ENCODE measurements at places on chromosomes 2 and 18.
A peak's percentile ranks its signal among the peaks of the same experiment; 100 is the strongest.

DNA sequence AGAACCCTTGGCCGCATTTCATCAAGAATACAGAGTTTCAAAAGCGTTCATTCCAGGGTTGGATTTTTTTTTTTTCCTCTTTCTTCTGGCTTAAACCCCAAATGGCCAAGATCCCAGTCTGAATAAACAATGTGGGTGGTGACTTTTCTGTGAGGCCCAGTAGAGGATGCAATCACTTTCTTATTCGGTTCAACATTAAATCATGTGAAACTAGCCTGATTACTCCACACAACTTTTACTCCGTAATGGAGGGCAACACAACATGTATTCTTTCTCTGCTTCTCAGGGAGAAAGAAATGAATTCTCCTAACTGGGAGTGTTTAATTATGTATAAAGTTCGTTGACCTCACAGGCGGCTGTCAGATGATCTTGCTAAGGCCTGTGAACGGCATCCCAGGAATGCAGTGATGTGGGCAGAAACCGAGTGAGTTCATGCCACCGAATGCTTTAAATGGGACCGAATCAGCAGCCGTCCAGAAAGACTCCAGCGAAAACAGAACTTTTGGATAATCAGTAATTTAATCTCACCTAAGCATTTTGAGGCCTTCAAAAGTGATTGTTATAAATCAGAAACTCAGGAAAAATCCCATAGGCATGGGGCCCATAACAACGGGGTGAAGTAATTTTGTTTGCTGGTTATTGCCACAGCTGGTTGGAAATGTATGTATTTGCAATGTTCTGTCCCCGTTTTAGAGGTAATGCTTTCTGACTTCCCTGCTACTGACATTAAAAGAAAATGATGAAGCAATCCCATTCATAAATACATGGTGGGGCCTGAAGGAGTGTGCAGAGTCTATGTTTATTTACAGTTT is 81.5 kb downstream of the BCL2 start:
- DNase-seq, result peak; percentile 31

- DNase-seq, result no peak
Measured at GRCh38 chr18:69031571-69031970, 233.7 kb downstream of the CCDC102B start.

GRCh38 chr2:99489761-99490622 is at the start of gene REV1:
TSS of gene REV1 (minus strand) at chr2:99490017. CDS start at chr2:99464975, 25,042 bp downstream.
- DNase-seq, result peak; percentile 83

GRCh38 chr2:171185941-171186340 is 25.2 kb upstream of the TLK1 start:
- DNase-seq, result no peak

GRCh38 chr2:204357286-204357685 is 188.0 kb upstream of the PARD3B start:
- DNase-seq, result no peak

DNA sequence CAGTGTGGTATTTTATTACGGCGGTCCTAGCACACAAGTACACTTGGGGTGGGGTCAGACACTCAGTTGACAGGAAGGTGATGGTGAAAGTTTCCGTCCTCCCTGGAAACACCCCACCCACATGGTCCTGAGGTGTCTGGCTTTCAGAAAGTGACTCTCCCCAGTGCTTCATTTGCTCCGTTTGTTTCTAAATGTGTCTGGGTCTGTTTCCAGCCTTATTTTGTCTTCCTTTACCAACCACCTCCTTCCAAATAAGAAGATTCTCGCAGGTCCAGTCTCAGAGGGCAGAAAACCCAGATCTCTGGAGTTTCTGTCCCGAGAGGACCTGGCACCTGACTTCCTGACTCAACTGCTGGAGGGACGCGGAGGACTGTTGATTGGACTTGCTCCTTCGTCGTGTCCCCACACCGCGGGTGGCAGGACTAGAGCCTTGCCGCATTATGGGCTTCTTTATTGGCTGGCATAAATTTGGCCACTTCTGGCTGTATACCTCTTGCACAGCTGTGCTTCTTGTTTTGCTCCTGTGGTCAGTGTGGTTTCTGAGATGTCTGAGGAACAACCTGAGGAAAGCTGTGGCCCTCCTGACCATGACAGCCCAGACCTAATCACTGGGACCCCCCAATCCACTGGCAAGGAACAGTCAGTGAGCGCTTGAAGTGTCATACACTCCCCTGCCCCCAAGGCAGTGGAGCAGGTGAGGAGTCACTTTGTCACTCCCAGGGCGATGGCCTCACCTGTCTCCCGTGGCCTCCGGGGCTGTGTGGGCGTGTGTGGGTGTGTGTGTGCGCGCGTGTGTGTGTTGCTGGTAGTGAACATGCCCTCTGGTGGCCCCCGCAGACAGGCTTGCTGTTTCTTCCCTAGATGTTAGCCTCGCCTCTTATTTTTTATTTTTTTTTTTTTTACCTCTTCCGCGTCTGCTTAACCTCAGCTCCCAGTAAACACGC is 45.6 kb downstream of the MEX3C start:
- no peak for DNase-seq

- DNase-seq, result no peak
Measured at GRCh38 chr18:8616028-8616401, 6.8 kb downstream of the RAB12 start.

DNA sequence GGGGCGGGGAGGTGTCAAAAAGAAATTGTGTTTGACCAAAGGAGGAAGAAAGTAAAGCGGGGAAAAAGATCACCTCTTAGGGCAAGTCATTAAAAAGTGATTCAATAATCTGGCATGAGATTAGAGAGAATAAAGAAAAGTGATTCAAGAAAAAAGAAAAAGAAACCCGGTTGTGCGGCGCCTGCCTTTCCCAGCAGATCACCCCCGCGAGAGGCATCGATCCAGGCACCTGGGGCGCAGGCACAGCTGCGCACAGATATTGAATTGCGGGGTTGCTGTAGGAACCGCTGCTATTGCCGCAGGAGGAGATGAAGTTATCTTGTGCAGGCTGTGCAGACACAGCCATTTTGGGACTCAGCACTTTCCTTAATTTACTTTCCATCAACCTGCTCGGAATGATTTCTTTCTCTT is 71.2 kb downstream of the PLB1 start:
- no peak for DNase-seq

DNA sequence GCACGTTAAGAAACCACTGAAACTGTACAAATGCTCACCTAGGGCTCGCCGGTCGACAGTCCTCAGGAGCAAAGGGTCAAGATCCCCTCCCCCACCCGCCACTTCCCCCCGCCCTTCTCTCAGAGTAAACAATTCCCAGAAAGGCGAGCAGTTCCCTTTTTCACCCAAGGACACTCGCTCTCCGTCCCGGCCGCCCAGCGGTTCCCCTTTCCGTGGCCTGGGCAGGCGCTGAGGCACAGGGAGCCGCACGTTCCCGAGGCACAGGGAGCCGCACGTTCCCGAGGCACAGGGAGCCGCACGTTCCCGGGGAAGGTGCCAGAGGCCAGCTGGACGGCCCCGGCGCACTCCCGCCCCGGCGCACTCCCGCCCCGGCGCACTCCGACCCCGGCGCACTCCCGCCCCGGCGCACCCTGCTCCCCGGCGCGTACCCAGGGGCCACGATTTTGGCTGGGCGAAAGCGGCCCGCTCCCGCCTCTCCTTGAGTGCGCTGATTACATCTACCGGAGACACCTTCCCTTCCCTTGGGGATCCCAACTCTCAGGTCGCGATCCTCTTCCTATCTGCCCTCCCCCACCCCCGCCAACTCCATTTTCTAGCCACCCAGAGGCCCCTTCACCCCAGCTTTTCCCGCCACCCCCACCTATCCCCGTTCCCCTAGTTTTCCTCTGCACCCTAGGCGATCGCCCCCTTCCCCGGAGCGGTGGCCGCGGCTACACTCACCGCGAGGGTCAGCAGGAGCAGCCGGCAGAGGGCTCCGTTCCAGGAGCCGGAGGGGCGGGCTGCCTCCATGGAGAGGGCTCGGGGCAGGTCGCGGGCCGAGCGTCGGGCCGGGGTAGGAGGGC is 817 bp downstream of the DSC2 start:
- DNase-seq, result no peak

- DNase-seq, result no peak
Measured at GRCh38 chr2:18487106-18487913, 73.1 kb downstream of the RDH14 start.

GRCh38 chr2:99959261-99960014 is 183.0 kb downstream of the AFF3 start:
- DNase-seq, result no peak

DNA sequence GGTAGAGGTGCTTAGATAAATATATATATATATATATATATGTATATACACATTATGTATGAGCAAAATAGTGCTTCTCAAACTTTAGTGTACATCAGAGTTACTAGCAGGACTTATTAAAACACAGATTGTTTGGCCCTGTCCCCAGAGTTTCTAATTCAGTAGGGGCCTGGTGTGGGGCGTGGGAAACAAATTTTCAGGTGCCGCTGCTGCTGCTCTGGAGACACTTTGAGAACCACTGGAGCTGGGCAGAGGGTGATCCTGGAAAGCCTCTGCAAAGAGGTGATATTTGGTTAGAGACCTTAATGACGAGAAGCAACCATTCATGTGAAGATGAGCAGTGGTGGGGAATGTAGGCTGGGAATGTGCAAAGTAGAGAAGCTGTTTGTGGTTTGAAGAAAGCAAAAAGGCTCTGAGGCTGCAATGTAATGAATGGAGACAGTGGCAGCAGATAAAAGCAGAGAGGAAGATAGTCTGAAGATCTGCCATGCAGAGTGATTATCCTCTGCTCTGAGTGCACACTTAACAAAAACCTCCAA is 142.9 kb downstream of the PLCL1 start:
- no peak for DNase-seq

DNA sequence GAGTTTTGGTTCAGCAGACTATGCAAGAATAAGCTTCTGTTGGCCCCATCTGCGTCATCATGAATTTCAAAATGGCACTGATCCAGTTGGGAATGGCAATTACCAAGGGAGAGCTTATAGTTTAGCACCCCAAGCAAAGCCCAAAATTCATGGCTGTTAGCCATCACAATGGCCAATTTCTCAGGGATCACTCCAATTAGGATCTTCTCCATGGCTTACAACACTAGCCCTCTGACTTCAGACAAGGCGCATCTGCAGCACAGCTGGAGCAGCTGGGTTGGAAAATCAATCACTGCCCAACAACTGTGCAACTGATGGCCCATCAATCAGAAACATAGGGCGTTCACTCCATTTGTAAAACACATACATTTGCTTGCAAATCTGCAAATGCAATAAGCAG is 273.6 kb downstream of the SRBD1 start:
- no peak for DNase-seq

DNA sequence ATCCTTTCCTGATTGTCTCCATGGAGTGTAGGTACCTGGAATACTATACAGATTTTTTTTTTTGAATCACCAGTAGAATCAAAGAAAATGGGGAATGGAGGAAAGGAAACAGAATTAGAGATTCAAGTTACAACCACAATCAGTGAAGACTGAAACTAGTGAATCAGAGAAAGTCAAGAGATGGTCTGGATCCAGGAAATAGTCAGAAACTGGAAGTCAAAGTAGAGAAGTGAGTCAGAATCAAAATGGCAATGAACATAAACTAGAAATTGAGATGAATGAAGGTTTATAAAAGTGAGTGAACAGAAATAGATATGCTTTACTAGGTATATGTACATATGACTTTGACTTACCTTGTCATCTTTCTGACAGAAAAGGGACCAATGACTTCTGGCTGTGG is 579.0 kb downstream of the PLCL1 start:
- DNase-seq, result no peak

DNA sequence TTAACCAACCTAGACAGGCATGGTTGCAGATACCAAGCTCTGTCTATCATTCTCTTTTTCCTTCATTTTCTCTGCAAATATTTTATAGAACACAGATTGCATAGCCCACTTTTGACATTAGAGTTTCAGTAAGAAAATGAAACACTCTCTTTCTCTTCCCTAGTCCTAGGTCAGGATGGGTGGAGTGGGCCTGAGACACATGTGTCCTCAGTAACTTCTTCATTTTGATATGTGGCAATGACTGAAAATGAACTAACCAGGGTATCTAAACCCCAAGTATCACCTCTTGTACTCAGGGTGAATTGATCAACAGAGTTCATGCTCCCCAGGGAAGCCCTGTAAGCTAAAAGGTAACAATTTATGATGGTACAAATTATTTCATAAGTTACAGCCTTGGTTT is 37.0 kb upstream of the KYNU start:
- DNase-seq, result no peak

- no peak for DNase-seq
Measured at GRCh38 chr2:104321116-104321795, 532.7 kb upstream of the POU3F3 start.

- DNase-seq, result no peak
Measured at GRCh38 chr2:174312581-174313234, 22.0 kb upstream of the SP9 start.

GRCh38 chr2:60837123-60837522 is 44.3 kb upstream of the REL start:
- DNase-seq, result no peak

DNA sequence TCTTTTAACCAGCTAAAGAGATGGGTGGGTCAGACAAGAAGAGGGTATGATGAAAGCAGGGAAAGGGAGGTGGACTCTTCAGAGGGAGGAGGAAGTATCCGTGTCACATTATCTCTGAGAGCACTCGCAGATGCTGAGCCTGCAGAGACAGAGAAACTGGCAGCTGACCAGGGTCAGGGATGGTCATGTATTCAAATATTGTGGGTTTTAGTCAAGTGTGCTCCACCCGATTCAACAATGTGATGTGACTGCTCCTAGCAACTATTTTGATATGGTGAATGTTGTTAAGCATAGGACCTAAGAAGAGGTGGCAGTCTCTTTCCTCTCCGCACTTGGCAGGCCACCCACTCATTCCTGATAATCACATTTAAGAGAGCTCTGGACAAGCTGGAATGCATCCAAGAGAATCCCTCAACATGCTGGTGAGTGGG is 1.3 kb upstream of the CLIP4 start:
- peak; percentile 53 for DNase-seq

- peak; percentile 27 for DNase-seq
Measured at GRCh38 chr2:96143848-96144480, 1.3 kb downstream of the DUSP2 start.

DNA sequence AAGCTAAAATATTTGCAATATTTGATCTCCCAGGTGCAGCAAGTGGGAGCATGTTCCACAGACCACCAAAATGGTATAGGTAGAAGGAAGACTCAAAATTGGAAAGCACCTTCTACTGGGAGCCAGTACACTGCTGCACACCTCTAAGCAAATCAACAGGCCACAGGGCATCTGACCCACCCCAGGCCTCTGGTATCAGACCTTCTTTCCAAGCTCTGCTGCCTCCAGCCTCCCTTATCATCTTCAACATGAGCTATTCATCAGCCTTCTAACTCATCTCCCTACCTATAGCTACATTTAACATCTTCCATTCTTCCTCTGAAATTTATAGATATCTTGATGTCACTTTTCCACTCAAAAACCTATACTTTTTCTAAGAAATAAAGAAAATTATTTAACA is 294.8 kb downstream of the ZEB2 start:
- DNase-seq, result no peak

- no peak for DNase-seq
Measured at GRCh38 chr2:120398051-120398995, 52.4 kb downstream of the INHBB start.

DNA sequence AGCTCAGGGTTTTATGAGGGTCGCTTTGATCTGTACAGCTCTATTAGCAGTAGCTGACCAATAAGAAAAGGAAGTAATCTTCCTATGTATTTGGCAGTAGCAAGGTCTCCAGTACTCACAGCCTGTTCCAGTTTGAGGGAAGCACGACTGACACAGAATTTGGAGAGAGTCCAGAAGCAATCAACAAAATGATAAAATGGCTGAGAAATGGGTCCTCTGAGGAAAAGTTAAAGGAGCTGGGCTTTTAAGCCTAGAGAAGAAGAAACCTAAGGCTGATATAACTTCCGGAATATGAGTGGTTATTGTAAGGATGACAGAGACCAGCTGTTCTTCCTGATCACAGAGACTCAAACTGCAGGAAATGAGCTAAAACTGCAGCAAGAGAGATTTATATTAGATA is 382.8 kb downstream of the GPD2 start:
- DNase-seq, result no peak

GRCh38 chr2:135783439-135783838 is 41.8 kb downstream of the UBXN4 start:
- no peak for DNase-seq
